HL-60 (cell line): ENCODE measurements at places on chromosomes 11 and 22.

DNA sequence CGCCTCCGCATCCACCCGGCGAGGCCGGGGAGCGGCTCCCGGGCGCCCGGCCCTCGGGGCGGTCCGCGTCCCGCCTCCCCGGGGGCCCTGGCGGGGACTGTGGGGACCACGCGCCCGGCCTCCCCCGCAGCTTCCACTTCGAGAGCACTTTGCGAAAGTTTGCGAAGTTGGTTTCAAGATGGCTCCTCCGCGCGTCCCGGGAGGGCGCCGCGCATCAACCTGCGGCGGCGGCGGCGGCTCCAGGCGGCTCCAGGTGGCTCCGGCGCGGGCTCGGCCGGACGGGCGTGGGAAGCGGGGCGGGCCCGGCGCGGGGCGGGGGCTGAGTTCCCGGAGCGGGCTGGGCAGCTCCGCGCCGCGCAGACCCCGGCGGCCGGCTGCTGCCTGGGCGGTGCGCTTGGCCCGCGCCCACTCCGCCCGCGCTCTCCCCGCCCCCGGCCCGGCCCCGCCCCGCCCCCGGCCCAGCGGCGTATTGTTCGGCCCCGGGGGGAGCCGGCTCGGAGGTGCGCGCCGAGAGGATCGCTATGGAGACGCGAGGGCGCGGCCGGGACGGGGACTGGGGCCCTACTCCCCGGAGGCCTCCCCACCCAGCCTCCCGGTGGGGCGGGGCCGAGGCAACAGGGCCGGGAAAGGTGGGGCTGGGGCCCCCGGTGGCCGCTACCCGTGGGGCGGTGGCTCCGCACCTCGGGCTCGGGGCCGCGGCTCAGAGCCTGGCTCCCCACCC lies at the start of gene CELSR1:
Gene CELSR1 (minus strand): TSS at position 396 of the 721 bp plus-strand sequence. CDS start 450 bp downstream, outside the sequence.
- peak; percentile 21 for DNase-seq

GRCh38 chr11:59403546-59403945 lies 22.7 kb downstream of the OR5A2 start:
- DNase-seq, result no peak

- DNase-seq, result no peak
Measured at GRCh38 chr11:80188076-80188627, 747.3 kb upstream of the TENM4 start.

- no peak for DNase-seq
Measured at GRCh38 chr11:45523760-45524159, 141.7 kb downstream of the CHST1 start.

GRCh38 chr11:44915621-44916020 lies 35.1 kb downstream of the TP53I11 start:
- peak; percentile 83 for DNase-seq
